DMS153 (cell line): ENCODE measurements at places on chromosomes 4 and X.

- no peak for DNase-seq
Measured at GRCh38 chr4:127631420-127631819, 1.3 kb upstream of the INTU start.

DNA sequence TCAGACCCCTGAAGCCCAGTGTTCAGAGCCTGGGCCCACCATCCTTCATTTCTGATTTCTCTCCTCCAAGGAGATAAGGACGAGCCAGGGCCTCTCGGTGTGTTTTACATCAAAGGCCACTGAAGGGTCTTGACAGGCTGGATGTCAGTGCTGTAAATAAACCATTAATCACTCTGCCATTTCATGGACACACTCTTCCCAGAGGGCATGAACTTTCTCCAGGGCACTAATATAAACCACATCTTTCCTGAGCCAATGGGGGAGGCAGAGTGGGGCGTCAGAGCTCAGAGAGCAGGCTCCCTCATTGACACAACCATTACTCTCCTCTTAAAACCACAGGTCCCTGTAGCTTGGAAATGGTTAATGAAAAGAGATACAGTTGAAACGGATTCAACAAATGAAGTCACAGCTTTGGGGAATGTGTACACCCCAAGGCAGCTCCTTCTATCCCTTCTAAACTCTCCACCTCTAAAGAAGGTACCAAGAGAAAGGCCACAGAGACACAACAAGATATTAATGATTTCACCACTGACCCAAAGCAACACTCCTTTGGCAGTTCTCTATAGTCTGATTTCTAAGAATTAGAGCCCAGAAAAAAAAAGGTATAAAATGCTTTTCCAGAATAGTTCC, 200.6 kb downstream of the CHIC2 start:
- DNase-seq, result no peak

DNA sequence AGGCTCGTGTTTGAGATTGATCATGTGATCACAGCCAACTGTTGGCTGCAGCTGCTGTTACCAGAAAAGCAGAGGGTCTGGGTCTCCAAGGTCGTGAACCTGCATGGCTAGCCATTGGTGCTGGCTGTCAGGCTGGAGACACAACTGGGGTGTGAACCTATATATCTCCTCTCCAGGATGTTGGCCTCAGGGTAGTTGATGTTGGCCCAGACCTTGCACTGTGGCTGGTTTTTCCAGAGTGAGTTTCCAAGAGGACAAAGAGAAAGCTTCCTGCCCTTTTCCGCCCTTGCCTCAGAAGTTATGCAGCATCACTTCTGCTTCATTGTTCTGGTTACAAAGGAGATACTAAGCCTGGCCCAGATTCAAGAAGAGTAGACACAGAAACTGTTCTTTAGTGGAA, 607.8 kb upstream of the HS3ST1 start:
- no peak for DNase-seq

GRCh38 chr4:46648088-46648744, 258.3 kb upstream of the GABRA2 start:
- no peak for DNase-seq

DNA sequence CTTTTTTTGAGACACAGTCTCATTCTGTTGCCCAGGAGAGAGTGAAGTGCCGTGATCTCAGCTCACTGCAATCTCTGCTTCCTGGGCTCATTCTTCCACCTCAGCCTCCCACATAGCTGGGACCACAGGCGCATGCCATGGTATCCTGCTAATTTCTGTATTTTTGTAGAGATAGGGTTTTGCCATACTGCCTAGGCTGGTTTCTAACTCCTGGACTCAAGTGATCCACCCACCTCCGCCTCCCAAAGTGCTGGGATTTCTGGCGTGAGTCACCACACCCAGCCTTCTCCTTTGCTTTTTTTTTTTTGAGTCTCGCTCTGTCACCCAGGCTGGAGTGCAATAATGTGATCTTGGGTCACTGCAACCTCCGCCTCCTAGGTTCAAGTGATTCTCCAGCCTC, 94.1 kb downstream of the PDS5A start:
- no peak for DNase-seq

DNA sequence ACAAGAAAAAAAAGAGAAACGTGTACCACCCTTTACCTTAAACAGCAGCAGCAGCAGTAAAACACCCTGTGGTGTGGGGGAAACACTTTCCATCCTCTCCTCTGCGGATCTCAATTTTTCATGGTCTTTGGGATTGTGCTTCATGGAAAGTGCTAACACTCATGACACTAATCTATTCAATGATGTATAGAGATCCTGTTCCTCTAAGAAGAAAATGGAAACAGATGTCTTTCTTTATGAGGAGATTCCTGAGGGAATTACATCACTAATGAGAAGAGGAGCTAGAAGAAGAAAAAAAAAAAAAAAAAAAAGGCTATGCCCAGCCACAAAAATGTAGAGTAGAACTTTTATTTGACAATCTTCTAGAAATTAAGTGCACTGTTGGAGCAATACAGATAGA, 62.9 kb upstream of the NDST3 start:
- DNase-seq, result no peak

- DNase-seq, result no peak
Measured at GRCh38 chr4:173237152-173237551, 68.5 kb downstream of the GALNT7 start.

DNA sequence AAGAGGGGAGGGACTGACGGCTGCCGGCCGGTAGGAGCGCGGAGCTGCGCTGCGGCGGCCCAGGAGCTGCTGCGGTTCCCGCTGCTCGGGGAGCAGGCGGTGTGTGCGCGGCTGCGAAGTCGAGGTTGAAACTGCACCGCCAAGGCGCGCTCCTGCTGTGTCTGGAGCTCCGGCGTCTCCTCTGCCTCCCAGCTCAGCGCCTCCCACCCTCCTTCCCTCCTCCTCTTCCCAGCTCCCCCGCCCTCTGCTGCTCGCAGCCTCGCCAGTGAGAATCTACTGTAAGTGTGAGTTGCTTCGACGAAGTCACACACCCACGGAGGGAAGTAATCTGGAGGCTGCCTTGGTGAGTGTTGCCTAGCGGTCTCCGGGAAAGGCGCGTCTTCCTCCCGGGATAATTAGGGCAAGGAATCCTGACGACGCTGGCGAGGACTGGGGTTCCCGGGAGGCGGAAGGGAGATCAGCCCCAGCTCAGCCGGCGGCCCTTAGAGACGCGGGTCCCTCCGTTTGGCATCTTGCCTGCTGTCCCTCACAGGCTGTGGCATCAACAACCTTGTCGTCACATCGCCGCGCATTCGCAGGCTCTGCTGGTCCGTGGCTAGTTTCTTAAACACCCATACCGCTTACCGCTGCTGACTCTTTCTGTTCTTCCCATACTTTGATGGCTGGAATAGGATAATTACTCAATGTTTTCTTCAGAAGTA, at the start of gene EPHA5:
EPHA5 (minus strand) TSS at position 159 of the 701 bp plus-strand sequence. CDS start 747 bp downstream, outside the sequence.
- DNase-seq, result peak; percentile 55

DNA sequence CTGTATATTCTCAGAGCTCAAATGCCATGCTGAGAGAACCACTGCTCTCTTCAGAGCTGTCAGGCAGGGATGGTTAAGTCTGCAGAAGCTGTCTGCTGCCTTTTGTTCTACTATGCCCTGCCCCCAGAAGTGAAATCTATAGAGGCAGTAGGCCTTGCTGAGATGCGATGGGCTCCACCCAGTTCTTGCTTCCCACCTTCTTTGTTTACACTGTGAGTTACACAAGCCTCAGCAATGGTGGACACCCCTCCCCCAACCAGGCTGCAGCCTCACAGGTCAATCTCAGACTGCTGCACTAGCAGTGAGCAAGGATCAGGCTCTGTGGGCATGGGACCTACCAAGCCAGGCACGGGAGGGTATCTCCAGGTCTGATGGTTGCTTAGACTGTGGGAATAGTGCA, 271.6 kb downstream of the CENPC start:
- no peak for DNase-seq

DNA sequence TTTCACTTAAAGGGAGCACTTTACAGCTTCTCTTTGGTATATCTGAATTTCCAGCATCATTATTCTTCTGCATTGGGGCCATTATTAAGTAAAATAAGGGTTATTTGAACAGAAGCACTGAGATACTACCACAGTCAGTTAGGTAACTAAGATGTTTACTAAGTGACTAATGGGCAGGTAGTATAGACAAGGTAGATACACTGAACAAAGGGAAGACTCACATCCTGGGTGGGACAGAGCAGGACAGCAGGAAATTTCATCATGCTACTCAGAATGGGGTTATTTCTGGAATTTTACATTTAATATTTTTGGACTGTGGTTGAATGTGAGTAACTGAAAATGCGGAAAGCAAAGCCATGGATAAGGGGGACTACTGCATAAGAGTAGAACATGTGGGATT, 316.0 kb downstream of the CCSER1 start:
- DNase-seq, result no peak

GRCh38 chr4:139241086-139241783, 38.8 kb downstream of the MGARP start:
- no peak for DNase-seq

DNA sequence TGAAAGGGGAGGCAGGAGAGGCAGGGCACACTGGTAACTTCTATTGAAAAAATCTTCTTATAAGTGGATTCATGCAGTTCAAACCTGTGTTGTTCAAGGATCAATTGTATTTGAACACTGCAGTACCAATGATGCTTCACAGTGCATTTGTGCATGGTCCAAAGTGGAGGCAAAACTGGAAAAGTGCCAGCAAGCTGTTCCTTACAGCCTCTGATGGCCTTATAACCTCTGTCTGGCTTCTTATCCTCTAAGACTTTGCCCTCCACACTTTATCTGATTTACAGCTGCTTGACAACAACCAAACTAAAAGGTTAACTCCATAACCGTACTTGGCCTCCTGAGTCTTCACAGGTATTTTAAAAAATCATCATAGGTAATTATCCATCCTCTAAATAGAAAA, 40.4 kb downstream of the MAGEB17 start:
- DNase-seq, result no peak

DNA sequence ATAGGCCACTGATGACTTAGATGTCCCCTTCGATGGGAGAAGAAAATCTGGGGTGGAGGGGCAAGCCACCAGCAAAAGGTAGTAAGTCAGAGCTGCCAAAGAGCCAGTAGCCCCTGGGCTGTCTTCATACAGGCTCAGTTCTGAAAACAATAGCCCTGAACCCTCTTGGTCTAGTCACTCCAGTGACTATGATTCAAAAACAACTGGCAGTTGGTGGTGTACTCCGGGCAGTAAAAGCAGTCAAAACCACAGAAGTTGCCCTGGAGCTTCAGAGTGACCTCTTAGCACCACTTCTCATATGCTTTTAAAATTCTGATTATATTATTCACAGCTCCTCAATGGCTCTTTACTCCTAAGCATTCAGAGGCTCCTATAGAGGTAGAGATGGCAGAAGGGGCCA, 164.3 kb upstream of the MAMLD1 start:
- no peak for DNase-seq

- DNase-seq, result no peak
Measured at GRCh38 chr4:94961420-94961819, 203.7 kb downstream of the BMPR1B start.

DNA sequence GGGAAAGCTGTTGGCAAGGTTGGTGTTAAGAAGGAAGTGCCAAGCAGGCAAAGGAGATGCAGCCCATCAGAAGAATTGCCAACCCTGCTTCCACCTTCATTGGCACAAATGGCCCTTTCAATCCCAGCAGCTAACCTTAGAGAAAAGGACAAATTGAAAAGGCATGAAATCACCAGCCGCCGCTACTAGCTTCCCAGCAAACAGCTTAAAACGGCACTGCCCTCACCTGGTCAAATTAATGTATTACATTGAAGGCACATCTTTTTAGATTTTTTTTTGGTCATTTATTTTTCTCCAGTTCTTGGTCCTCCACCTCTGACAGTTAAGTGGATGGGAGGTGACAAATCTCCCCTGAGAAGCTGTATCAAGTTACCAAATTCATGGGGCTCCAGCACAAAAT, 51.0 kb upstream of the NHSL2 start:
- DNase-seq, result no peak

DNA sequence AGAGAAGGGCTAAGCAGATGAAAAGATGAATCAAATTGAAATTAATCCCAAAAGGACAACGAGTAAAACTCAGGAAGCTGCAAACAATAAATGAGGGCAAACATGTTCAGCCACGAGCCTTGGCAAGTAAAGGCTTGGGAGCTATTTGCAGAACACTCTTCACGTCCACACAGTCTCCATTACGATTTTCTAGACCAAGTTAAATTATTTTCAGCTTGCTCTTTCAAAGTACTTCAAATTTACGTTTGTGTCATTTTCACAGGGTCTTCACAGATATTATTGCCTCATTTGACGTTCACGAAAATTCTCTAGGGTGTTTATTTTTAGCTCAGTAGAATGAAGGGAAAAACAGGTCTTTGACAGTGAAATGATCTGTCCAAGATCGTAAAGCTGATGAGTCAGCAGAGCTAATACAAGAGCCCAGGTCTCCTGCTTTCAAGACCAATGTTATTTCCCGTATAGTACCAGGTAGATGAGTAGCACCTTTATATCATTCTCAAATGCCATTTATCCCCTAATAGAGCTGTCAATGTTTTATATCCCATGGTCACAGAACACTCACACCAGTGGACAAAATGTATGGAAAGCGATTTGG, 20.9 kb downstream of the KLB start:
- peak; percentile 0 for DNase-seq

DNA sequence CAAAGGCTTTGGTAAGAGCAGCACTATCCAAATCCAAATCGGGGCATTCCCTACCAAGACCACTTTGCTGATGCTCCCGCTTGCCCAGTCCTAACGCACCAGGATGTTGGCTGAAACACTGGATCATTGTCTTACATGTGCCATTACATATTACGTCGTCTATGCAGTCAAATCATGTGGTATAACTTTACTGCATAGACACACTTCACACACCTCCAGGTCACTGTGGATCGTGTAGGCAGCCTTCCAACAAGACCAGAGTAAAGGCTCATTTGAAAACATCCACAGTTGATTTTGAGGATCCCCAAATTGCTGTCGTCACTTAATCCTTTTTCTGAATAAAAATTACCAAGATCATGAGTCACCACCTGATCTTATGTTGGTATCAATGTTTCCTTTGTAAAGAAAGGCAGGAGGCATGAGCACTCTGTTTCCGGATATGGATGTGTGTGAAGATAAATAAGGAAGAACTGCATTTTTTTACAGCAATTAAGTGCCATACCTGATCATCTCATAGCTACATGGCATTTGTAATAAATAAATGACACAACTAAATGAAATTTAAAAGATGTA, 18.5 kb downstream of the TENM3 start:
- DNase-seq, result no peak

GRCh38 chrX:77118686-77119085, 328.5 kb upstream of the FGF16 start:
- no peak for DNase-seq

- no peak for DNase-seq
Measured at GRCh38 chr4:19993242-19993641, 258.5 kb upstream of the SLIT2 start.

GRCh38 chr4:117691572-117692351, 342.5 kb upstream of the NDST3 start:
- no peak for DNase-seq

- DNase-seq, result no peak
Measured at GRCh38 chr4:94345266-94345665, 2.6 kb upstream of the HPGDS start.

GRCh38 chrX:138057883-138058282, 492.0 kb downstream of the ZIC3 start:
- no peak for DNase-seq
